Sciatic nerve (tissue), 2 donors: ENCODE measurements at places on chromosomes 16 and 17.

- no peak for DNase-seq
Observed at GRCh38 chr17:41151525-41151924, 1.9 kb upstream of the KRTAP4-5 start.

GRCh38 chr17:28896884-28897768 lies at the start of gene FLOT2:
Gene FLOT2 (minus strand): TSS chr17:28897733. CDS start chr17:28897574, 159 bp downstream.
- peak; percentile 82 for DNase-seq

DNA sequence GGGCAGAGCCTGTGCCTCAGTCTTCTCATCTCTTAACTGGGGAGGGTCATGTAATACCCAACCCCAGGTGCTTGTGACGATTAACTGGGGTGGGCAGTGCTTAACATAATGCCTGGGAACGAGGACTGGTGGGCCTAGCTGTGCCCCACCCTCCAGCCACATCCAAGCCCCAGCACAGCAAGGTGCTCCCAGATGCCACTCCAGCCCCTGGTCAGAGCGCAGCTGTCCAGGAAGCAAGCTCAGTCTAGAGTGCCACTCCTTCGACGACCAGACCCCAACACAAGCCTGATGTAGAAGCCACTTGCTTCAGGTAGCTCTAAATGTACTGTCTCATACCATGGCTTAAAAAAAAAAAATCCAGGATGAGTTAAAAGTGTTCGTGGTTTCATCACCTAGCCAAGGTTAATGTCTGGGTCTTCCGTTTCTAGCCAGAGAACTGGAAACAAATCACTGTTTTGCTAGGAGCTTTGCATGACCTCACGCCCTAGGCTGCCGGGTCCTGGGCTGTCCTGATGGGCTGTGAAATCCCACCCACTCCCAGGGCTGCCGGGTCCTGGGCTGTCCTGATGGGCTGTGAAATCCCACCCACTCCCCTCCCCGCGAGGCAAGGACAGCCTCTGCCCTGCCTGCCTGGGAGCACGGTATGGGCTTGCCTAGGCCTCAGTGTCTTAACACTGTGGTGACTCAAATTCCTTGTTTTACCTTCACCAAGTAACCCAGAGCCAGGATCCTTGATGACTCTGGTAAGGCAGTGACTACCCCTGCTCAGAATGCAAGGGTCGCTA lies 7.7 kb downstream of the MIEF2 start:
- no peak for DNase-seq

DNA sequence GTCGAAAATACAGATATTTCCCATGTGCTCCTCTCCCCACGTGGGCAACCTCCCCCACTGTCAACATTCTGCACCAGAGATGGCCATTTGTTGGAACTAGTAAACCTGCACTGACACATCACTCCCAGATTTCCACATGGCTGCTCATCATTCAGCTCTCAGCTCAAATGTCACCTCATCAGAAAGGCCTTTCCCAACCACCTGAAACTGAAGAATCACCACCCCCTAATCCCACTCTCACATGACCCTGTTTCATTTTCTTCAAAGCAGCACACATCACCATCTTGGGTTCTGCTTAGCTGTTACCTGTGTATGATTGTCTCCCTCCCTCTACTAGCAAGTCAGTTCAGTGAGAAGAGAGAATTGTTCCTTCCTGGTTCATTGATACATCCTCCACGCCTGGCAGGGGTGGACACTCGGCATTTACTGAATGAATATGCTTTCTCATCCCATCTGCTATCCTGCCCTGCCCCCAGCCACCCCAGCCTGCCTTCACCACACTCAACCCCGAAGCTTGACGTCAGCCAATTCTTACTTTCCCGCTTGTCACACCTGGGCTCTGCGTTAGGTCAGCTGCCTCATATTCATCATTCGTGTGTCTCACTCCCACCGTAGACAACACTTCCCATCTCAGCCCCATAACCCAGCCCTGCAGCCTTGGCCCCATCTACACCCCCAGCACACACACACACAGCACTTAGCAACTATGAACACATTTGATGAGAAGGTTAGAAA lies 1.5 kb downstream of the C17orf114 start:
- no peak for DNase-seq

DNA sequence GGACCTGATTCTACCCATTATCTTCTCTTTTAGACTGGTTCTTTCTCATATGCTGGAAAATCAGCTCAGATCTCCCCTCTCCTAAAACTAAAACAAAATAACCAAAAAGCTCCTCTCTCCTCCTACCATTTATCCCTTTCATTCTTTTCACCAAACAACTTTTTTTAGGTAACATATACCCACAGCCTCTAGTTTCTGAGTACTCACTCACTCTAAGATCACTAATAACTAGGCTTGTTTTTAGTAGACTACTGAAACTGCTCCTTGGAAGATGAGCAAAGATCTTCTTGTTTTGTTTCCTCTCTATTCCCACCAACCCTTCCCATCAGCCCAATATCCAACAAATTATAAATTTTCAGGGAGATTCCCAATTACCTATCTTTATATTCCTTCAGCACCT lies 129.0 kb downstream of the SKAP1 start:
- no peak for DNase-seq

- DNase-seq: no peak
Observed at GRCh38 chr17:17093764-17094163, 51.5 kb downstream of the MPRIP start.

DNA sequence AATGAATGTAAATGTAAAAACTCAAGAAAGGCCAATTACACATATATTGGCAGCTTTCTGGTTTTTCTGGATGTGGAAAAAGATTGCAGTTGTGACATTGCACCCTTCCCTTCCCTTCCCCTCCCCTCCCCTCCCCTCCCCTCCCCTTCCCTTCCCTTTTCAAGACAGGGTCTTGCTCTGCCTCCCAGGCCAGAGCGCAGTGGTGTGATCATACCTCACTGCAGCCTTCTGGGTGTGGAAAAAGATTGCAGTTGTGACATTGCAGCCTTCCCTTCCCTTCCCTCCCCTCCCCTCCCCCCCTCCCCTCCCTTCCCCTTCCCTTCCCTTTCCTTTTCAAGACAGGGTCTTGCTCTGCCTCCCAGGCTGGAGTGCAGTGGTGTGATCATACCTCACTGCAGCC lies 41.7 kb downstream of the PIK3R5 start:
- DNase-seq: no peak

- no peak for DNase-seq
Observed at GRCh38 chr16:12439399-12440227, 364.1 kb downstream of the CPPED1 start.

- no peak for DNase-seq
Observed at GRCh38 chr17:43753493-43754129, 5.0 kb downstream of the SOST start.

DNA sequence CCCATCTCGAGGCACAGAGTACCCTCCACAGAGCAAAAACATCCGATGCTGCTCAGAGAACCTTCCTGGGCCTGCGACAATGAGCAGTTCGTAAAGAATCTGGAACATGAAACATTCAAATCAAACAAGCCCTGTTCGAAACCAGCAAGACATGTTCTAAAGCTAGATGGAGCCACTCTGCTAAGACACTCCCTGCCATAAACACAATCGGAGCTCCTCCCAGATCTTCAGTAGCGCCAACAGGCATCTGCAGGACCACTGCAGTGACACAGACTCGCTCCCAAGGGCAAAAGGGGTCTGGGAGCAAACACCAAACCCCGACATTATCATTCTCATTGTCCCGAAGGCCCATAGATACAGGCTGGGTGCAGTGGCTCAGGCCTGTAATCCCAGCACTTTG lies 108.7 kb downstream of the ZFHX3 start:
- no peak for DNase-seq

DNA sequence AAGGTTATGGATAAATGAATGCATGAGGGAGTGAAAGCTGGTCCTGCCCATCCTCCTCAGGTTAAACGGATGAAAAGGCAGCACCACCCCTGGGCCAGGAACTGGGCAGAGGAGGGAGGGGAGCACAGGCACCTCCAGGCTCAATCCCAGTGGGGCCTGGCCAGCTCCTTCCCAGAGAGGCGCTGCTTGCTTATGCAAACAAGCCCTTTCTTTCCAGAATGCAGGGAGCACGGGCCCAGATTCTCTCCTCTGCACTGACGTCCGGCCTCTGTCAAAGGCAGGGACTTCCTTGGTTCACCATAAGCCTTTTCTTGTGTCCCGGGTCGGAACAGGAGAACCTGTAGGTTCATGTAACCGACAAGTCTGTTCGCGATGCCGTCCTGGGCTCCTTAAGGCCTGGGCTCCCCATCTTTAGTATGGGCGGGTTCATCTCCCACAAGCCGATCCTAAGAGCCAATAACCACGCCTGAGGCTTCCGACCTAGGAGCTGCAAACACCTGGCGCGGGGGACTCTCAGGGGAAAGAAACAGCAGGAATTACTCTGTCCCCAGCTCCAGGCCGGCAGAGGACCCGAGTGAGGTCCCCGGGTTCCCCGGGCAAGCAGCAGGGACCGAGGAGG lies 16.3 kb downstream of the ENPP7 start:
- no peak for DNase-seq
